ENCODE measurements at places on chromosomes 3 and 15. TPM values are rescaled to one million over a fixed set of nuclear protein-coding genes. Genes with fewer than 3 reads are reported as not detected.

GOLGA8Q gene
- total RNA-seq = 5.9 TPM

DCLK3 gene
- total RNA-seq = 1.6 TPM

PLA2G4D gene
- total RNA-seq = not detected

HGD gene
- 0.82 TPM for total RNA-seq
